ENCODE measurements at places on chromosomes 1 and 21.
A peak's percentile ranks its signal among the peaks of the same experiment; 100 is the strongest.

GRCh38 chr1:93328809-93329760, 16.6 kb upstream of the DR1 start:
- DNase-seq, result peak; percentile 88

DNA sequence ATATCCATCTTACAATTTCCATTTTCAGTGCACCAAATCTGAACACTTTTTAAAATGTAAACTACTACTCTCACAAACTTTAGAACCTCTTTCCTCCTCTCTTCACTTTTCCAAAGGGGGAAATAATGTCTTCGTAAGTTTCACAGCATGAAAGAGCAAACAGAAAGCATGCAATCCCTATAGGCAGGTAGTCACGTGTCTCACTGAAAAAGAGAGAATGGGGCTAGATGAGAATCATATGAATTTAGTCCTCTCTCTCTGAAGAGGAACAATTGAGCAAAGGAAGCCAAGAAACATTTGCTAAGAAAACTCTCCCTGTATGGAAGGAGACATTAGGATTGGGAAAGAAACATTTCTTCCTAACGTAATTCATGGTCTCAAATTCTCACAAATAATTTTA, 613.9 kb downstream of the PLA2G4A start:
- no peak for DNase-seq

GRCh38 chr1:209539576-209539975, 43.9 kb upstream of the CAMK1G start:
- no peak for DNase-seq

DNA sequence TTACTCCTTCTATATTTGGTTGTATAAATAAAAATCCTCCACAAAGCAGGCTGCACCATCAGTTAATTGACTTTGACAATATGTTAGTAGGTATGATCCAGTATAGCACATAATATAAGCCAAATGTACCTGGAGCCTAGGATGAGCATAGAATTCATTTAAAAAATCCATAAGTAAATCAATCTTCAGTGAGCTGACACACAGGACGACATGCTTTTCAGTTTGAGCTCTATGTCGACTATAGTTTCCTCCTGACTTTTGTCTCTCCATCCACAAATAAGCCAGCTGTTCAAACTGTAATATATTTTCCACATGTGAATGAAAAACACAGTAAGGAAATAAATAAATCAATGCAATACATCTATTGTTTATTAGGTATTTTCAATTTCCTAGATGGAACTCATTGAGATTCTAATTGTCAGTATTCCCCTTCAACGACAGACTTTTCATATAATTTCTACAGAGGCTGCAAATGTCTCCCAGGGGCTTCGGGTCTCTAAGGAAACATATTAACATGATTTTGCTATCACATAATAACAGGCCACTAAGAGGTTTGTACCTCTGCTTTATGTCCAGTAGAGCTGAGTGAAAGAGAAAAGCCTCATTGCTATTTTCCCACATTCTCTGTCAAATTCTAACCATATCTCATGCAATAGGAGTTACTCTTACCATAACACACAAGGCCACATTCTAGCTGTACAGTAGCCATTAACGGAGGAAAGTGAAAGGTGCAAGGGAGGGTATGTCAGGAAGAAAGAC, 180.1 kb downstream of the KCNT2 start:
- no peak for DNase-seq

DNA sequence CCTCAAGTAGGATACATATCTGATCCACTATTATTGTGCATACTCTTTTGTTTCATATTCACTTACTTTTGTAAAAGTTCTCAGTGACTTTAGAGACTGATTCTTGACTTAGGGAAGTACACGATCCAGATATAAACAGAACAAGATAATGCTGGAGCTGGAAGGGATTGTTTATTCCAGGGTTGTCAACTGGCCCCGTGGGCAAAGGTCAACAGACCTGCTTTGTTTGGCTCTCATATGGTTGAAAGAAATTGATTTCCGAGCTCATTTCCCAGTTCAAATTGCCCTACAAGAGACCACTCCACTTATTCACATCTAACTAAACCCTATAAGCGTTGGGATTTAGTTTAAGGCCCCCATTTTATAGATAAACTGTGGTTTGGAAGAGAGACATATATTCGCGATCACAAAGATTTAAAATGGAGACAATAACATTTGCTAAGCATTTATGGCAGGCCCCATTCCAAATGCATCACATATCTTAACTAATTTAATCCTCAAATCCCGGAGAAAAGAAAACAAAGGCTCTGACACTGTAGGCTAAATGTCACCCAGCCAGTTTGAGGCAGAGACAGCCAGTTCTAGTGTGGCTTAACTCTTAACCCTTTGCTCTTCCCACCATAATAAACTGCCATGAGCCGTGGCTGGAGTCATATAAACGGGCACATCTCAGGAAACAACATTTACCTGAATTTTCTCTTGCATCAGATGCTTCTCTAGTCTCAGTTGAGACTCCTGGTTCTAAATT, 20.6 kb downstream of the REG4 start:
- DNase-seq, result no peak

DNA sequence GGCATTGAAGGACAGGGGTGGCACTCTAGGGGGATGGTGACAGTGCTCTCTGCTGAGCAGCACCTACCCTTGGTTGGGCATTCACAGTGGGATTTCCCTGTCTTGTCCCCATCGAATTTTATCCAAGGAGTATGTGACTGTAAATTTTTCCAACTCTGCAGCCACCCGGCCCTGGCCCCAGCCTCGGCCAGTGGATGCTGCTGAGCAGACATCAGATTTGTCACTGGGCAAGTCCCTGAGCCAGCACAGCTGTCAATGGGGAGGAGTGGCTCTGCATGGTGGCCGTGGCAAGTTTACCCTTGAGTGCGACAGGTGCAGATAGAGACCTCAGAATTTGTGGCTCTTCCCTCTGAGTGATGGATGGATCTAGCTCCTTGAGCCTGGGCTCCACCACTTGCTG, 240.2 kb upstream of the CSF3R start:
- DNase-seq, result no peak

DNA sequence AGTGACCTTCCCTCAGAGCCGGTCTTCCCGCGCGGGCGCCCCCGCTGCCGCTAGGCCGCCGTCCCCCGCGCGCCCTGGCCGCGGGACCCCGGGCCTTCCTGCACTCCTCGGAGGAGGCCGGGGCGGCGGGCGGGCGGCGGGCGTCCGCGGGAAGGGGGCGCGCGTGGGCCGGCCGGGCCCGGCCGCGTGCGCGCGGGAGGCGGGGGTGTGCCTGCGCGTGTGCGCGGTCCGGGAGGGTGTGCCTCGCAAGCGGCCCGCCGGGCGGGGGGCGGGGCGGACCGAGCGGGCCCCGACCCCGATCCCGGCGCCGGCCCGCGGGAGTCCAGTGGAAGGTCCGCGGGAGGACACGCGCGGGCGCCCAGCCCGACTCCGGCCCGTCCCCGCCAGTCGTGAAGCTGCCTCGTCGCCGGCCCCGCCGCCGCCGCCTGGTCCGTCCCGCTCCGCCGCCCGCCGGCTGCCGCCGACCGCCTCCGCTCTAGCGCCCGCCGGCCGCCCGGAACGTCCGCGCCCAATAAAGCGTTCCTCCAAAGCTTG, 438 bp downstream of the MRPS6 start:
- no peak for DNase-seq

DNA sequence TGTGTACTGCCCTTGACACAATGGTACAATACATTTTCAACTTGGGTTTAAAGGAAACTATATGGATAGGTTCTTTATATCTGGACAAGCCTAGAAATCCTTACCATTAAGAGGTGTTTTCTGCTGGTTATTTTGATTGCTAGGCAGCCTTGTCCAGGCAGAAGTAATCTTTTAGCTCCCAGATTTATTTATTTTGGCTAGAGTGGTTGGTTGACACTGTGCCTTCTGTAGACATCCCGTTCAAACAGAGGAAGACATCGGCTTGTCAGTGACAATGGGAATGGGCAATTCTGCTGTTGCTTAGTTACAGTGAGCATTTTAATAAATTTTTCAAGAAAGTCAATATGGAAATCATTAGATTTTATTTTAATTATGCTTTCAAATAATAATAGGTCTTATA, 138.8 kb downstream of the VPS13D start:
- no peak for DNase-seq

- no peak for DNase-seq
These were observed 470 bp downstream of the HSD11B1 start for GRCh38 chr1:209705033-209705598.

GRCh38 chr1:51622455-51622913, 5.6 kb downstream of the OSBPL9 start:
- DNase-seq, result no peak

- DNase-seq, result no peak
These were observed 4.2 kb upstream of the ECE1 start for GRCh38 chr1:21294266-21294989.

GRCh38 chr21:42495027-42495426, 997 bp downstream of the RSPH1 start:
- DNase-seq, result no peak

- DNase-seq, result no peak
These were observed 64.9 kb downstream of the TMEM53 start for GRCh38 chr1:44609412-44609767.

- DNase-seq, result no peak
These were observed 109.1 kb downstream of the MRPS6 start for GRCh38 chr21:34182436-34182835.

- DNase-seq, result no peak
These were observed 19.7 kb downstream of the MFAP2 start for GRCh38 chr1:16960560-16961296.

DNA sequence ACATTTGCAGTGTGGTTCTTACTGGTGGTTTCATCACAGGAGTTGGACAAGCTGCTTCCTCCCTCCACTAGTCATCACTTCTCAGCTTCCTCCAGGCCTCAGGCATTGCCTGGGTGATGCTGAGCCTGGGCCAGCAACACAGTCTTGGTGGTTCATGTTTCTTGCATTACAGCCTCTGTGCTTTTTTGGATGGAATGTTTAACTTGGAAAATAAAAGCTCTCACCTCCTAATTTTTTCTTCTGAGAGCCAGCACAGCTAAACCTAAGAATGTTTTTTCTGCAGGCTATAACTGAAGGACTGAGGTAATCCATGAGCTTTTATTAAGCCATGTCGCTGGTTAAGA, 66.1 kb upstream of the RHOU start:
- no peak for DNase-seq

GRCh38 chr1:208985231-208985630, 598.3 kb upstream of the CAMK1G start:
- DNase-seq, result no peak

GRCh38 chr1:205073511-205073910, 10.7 kb downstream of the TMEM81 start:
- no peak for DNase-seq

GRCh38 chr1:11590395-11590794, 63.8 kb downstream of the FBXO2 start:
- DNase-seq, result no peak

- no peak for DNase-seq
These were observed 362.5 kb downstream of the MRPL39 start for GRCh38 chr21:25244735-25245134.

GRCh38 chr1:178485541-178485981, 11.2 kb downstream of the CLEC20A start:
- no peak for DNase-seq

- DNase-seq, result no peak
These were observed 148.4 kb upstream of the MAP1LC3C start for GRCh38 chr1:242147096-242147976.

DNA sequence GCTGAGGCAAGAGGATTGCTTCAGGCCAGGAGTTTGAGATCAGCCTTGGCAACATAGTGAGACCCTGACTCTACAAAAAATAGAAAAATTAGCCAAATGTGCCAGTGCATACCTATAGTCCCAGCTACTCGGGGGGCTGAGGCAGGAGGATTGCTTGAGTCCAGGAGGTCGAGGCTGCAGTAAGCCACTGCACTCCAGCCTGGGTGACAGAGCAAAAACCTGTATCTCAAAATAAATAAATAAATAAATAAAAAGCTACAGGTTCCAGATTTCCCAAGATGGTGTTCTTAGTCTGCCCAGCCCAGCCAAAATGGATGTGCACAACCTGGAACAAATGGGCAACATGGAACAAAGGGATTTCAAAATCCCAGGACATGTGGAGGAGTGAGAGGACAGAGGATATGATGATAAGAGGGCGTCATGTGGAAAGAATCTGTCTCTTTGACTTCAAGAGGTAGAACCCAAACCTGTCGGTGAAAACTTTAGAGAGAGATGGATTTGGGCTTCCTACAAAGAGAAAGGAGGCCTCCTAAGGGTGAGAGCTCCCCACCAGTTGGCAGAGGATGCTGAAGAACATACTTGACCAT, 3.2 kb downstream of the EDARADD start:
- DNase-seq, result no peak

DNA sequence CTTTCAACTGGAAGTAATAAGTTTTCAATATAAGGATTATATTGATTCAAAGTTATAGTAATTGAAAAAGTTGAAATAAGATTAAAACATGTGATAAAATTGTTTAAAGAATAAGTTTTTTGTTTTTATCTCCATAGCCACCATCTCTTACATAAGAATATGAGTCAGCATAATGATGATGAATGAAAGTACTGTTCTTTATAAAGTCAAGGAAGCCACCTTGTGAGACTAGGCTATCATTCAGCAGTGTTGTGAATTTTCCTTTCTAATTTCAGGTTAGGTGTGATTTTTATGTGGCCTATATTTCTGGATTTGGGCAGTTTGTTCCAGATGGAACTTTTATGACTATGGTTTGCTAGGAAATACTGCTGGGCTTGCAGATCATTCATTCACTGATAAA, 22.4 kb upstream of the ASB17 start:
- no peak for DNase-seq

- DNase-seq, result no peak
These were observed 60.7 kb upstream of the COG2 start for GRCh38 chr1:230581446-230582079.

GRCh38 chr1:171251042-171251951, 3.0 kb downstream of the FMO1 start:
- peak; percentile 27 for DNase-seq

GRCh38 chr21:34524646-34525601, 12.9 kb upstream of the KCNE1 start:
- no peak for DNase-seq

- DNase-seq, result no peak
These were observed 126.5 kb downstream of the SYF2 start for GRCh38 chr1:25105836-25106235.

- DNase-seq, result peak; percentile 50
These were observed at the start of gene CXADR for GRCh38 chr21:17512253-17513213. CXADR (plus strand) TSS chr21:17513043; CDS start chr21:17513130, 87 bp downstream.

DNA sequence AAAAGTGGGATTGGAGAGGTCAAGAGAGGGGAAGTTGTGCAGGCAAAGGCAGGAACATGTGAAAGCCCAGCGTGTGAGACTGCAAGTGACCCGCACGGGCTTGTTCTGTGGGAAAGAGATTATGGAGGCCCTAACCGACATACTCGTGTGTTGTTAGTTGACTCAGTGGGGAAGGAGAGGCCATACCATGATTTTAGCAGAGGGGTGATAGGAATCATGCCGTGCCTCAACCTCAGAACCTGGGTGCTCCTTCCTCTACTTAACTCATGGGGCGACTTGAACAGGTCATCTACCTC, 19.3 kb downstream of the PGLYRP3 start:
- no peak for DNase-seq
